CD4-positive, alpha-beta T cell treated with Interleukin-17A for 1 hour (primary cell): ENCODE measurements at places on chromosomes 13 and 19.
A peak's percentile ranks its signal among the peaks of the same experiment; 100 is the strongest.

GRCh38 chr13:83372786-83373185, 509.5 kb downstream of the SLITRK1 start:
- no peak for DNase-seq

DNA sequence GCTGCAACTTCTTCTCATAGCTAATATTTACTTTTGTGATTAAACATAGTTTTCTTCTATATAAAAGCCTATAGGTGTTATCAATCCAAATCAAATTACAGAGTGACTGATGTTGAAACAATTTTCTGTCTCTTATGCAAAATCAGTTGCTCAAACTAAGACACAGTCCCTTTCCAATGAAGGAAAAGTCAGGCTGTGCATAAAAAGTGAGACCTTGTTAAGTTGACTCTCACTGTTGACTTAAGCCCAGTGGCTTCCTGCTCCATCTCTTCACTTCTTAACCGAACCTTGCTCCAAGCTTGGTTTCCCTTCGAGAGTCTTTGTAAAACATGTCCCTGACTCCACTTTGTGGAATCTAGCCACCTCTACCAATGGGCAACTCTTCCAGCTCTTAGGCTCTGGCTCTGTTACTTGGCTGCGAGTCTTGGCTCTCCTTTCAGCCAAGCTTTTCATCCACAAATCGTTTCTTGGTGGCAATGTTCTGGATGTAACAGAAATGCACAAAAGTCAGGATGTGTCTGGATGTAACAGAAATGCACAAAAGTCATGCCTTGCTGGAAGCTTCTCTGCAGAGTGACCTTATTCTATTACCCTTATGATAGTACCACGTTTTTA, 118.9 kb downstream of the LIG4 start:
- DNase-seq = no peak

- peak; percentile 91 for DNase-seq
Measured at GRCh38 chr19:17215127-17215971, at the start of gene USE1. Gene USE1 (plus strand): TSS chr19:17215357. CDS start chr19:17215406, 49 bp downstream.

GRCh38 chr19:47067215-47067847, 18.9 kb upstream of the TMEM160 start:
- no peak for DNase-seq

DNA sequence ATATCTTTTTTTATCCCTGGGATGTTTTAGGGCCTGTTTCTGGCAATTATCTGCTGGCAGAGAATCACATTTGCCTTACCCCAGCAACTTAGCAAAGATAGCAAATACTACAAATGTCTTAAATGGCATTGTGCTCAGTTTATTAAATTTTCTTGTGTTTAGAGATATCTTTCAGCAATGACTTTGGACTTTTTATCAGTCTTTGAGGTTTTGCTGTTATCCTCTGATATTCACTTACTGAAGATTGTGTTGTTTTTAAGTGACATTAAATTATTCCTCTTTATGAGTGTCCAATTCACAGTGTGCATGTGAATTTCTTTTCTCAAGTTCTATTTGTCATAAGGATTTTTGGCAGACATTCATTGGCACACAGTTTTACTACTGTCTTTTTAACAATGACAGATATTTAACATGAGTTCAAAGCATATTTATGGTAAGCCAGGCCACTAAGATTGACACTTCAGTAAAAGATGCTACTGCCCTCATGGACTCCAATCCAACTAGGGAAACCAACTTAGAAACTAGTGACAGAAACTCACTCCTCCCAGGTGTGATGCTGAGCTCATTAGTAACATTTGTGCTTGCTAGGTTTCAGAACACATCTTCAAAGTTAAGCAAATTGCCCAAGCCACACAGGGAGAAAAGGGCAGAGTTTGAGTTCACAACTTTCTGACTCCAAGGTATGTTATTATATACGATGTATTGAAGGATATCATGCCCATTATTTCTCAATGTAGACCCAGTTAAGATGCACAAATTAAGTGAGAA, 481.9 kb downstream of the GPC6 start:
- DNase-seq = no peak

DNA sequence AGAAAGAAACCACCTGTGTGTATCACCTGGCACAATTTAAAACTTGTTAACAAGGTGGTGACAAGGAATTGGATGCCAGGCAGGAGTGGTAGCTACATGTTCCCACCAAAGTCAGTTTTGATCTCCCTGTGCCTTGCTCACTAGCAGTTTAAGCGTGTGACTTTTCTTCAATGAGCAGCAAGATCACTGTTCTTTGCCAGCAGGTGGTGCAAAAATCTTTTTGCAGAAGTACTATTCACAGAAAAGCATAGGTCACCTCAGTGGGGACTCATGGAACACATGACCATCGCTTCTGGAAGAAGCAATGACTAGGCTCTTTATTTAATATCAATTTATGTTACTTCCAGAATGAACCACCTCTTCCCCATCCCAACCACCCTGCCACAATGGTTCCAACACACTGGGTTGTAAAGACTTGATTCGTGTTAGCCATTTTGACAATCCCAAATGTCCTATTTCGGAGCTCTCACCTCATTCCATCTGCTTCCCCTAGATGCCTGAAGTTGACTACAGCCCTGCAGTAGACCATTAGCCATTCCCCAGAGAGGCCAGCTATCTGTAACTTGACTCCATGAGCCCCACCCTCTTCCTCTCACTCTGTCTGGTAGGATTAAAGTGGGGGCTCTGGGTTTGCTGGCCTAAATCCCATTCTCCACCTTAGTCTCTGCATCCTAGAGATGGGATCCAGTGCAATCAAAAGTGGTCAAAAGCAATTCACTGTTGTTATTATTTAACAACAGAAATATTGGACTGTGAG, 59.1 kb upstream of the TNFRSF19 start:
- DNase-seq = peak; percentile 5
